ENCODE measurements at places on chromosomes 4 and X.

- no peak for DNase-seq
Observed at GRCh38 chr4:83931659-83932438, 395.9 kb downstream of the GPAT3 start.

- DNase-seq = no peak
Observed at GRCh38 chr4:75249739-75250138, 264.5 kb downstream of the RCHY1 start.

DNA sequence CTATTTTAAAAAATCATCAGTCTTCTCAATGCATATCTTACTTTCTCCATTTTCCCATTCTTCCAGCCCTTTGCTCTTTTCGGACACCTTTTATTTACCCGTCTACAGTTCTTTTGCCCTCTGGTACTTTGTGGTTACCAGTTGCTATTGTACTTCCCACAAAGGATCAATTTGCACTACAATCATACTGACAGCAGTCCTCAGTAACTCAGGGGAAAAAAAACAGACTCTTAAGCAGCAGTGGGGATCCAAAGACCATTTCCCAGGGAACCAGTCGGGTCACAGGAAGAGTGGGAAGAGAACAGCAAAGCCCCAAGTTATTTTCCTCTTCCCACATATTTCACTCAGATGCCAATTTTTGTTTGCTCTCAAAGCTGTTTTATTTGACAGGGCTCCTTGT is 23.1 kb downstream of the DMD start:
- no peak for DNase-seq

DNA sequence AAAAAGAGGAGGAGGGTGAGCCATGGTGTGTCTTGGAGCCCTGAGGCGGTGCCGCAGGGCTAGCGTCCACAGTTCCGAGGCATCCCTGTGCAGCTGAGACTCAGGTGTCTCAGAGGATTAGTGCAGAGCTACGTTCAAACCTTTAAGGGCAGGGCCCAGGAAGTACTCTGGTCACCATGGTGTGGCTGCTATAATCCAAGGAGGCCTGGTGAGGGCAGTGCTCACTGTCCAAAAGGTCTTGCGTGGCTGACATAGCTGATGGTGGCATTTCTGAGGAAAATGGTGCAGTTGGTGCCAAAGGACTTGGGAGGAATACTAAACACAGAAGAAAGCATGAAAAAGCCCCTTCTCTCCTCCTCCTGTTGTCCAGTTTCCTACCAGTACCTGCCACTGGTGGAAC is 146.9 kb downstream of the DCHS2 start:
- DNase-seq = no peak

GRCh38 chr4:10413177-10413576 is 44.0 kb downstream of the ZNF518B start:
- no peak for DNase-seq

- no peak for DNase-seq
Observed at GRCh38 chrX:71195964-71196649, 26.9 kb upstream of the GJB1 start.
